Mesenchymal stem cell (in vitro differentiated cells and primary cell): ENCODE measurements at places on chromosomes 6 and 20.

GRCh38 chr6:106138151-106138550 is 52.0 kb downstream of the PRDM1 start:
- no peak overlapping the region for H3K4me3 ChIP-seq
- H3K36me3 ChIP-seq, result no peaks in the 10 kb centered on the region
- DNase-seq, result no peak
- H3K27me3 ChIP-seq, result no peaks in the 10 kb centered on the region
- peaks cover 7% of the 10 kb centered on the region for H3K4me1 ChIP-seq

DNA sequence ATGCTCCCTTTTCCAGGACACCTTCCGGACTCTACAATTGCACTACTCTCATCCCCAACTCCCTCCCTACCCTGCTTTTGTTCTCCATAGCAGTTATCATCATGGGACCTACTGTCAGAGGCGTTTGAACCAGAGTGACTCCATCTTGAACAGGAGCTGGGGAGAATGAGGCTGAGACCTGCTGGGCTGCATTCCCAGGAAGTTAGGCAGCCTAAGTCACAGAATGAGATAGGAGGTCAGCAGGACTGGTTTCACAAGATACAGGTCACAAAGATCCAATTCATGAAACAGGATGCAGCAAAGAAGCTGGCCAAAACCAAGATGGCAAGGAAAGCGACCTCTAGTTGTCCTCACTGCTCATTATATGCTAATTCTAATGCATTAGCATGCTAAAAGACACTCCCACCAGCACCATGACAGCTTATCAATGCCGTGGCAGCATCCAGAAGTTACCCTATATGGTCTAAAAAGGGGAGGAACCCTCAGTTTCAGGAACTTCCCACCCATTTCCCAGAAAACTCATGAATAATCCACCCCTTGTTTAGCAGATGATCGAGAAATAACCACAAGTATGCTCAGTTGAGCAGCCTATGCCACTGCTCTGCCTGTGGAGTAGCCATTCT is 15.6 kb downstream of the SLC13A3 start:
- H3K27me3 ChIP-seq, result peaks cover 11% of the 10 kb centered on the region
- no peak overlapping the region for H3K27ac ChIP-seq
- H3K4me1 ChIP-seq, result no peaks in the 10 kb centered on the region

- DNase-seq, result no peak
- no peaks in the 10 kb centered on the region for H3K4me1 ChIP-seq
- no peaks in the 10 kb centered on the region for H3K36me3 ChIP-seq
- H3K4me3 ChIP-seq, result no peak overlapping the region
Observed at GRCh38 chr6:113076116-113076515, 729.0 kb downstream of the RFPL4B start.

DNA sequence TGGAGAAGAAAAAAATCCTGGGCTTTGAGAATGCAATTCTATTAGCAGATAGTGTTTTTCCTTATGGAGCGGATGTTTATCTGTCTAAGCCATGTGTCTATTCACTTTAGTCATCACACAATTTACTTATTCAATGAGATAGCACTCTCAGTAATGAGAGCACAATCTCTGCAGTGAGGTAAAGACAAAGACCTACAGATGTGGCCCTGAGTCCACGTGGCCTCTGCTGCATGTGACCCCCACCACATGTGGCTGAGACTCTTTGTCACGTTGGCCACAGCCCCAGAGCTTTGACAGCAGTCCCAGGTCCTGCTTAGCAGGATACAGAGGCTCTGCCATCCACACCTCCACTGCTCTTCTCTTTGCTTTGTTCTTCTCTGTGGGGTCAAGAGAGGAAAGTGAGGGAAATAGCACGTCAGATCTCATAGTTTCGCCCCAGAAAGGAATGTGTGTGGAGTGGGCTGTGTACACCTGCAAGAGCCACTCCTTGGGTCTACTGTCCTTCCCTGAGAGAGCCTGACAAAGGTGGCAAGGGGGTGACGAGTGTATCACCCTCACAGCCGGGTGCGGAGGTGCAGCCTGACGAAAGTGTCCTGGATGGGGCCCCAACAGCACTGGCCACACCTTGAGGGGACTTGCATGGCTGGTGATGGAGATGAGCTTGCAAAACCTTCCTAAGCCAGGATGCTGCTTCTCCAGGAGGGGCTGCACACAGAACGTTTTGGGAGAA is 40.7 kb downstream of the ZNF831 start:
- H3K4me3 ChIP-seq, result no peak overlapping the region
- no peak overlapping the region for H3K27ac ChIP-seq
- H3K27me3 ChIP-seq, result no peaks in the 10 kb centered on the region
- DNase-seq, result no peak
- no peaks in the 10 kb centered on the region for H3K36me3 ChIP-seq

DNA sequence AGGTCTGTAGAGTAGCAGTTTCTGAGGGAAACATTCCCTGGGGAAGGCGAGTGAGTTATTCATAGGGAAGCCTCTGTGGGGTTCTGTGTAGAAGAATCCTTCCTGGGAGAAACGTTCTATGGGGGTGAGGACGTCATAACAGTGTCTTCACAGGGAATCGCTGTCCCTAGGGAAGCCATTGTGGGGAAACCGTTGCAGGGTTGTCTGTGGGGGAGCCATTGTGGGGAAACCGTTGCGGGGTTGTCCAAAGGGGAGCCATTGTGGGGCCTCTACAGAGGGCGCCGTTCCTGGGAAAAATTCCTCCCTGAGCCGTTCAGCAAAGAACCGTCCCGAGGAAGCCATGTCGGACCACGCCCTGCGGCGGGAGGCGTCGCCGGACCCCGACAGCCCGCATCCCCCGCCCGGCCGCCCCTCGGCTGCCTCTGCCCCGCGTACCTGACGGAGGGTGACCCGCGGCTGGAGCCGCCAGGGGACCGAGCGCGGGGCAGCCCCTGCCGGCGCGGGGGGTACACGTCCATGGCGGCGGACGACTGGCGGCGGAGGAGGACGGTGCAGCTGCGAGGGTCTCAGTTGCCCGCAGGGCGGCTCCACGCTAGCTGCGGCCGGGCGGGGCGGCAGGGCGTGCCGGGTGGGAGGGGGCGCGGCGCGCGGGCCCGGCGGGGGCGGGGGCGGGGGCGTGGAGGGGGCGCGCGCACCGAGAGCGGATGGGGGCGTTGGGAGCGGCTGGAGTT is at the start of gene DNAAF9:
Gene DNAAF9, minus strand, starts transcription at position 630 of the 731 bp plus-strand sequence. Its CDS starts 112 bp downstream, at position 518.
- H3K27ac ChIP-seq, result peak within 1 kb of the TSS; percentile 83
- peaks cover 3% of the 10 kb centered on the region for H3K4me1 ChIP-seq
- no peaks in the 10 kb centered on the region for H3K27me3 ChIP-seq

GRCh38 chr20:47124181-47124717 is 229.6 kb downstream of the EYA2 start:
- no peaks in the 10 kb centered on the region for H3K36me3 ChIP-seq
- no peaks in the 10 kb centered on the region for H3K27me3 ChIP-seq
- DNase-seq, result no peak
- peak overlapping the region; percentile 66 for H3K27ac ChIP-seq
- no peak overlapping the region for H3K4me3 ChIP-seq

DNA sequence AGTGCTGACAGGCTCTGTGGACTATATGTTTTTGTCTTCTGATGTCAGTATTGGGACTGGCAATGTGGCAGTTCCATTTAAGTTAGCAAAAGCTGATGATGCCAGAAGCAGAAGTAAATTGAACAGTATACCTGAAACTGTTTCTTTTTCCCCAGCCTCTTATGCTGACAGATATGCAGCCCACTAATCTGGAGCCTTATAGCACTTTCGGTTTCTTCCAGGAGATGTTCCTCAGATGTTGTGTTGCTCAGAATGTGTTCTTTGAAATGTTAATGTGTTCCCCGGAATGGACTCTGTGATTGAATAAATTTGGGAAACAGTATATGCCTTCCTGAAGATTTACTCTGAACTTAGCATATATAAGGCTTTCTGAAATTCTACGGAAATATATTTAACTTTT is 80.7 kb upstream of the MRAP2 start:
- H3K27me3 ChIP-seq, result no peaks in the 10 kb centered on the region
- H3K4me3 ChIP-seq, result peak overlapping the region; percentile 45
- peaks cover 19% of the 10 kb centered on the region for H3K36me3 ChIP-seq
- no peaks in the 10 kb centered on the region for H3K4me1 ChIP-seq
- peak; percentile 6 for DNase-seq
- no peak overlapping the region for H3K27ac ChIP-seq

DNA sequence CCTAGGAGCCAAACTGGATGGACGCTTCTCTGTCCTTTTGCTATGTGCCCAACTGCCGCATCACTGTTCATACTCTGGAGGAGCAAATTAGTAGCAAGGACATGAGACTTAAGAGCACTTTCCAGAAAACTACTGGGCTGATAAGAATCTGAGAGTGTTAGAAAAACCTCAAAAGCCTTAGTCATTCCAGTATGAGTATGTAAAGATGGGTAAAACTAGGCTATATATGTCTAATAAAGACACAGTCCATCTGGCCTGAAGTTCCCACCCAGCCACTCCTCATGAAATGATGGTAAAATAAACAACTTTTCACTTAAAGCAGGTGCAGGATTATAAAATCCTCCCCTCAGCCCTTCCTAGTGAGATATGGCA is 30.6 kb downstream of the SHLD1 start:
- H3K4me1 ChIP-seq, result peaks cover 2% of the 10 kb centered on the region
- H3K36me3 ChIP-seq, result no peaks in the 10 kb centered on the region
- no peak overlapping the region for H3K27ac ChIP-seq
- no peaks in the 10 kb centered on the region for H3K27me3 ChIP-seq
- no peak overlapping the region for H3K4me3 ChIP-seq

DNA sequence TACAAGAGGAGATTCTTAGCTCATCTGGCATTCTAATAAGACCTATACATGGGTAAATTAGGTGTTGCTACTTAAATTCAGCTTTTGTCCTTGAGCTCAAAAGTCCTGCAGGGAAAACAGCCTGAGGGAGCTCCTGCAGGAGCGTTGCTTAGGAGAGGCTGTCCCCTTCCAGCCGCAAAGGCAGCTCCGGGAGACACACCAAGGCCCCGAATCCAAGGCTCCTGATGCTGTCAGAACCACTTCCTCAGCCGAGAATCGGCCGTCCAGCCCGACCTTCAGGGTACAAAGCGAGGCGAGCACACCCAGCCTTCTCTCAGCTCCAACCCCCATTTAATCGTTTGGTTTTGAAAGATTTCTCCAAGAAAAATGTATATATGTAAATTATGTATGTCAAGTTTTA is 87.0 kb downstream of the DACT2 start:
- H3K36me3 ChIP-seq, result no peaks in the 10 kb centered on the region
- no peaks in the 10 kb centered on the region for H3K4me1 ChIP-seq

GRCh38 chr6:121934451-121934850 is 465.0 kb upstream of the HSF2 start:
- H3K4me1 ChIP-seq, result peaks cover 2% of the 10 kb centered on the region
- DNase-seq, result no peak
- H3K27ac ChIP-seq, result no peak overlapping the region
- no peaks in the 10 kb centered on the region for H3K36me3 ChIP-seq
- H3K4me3 ChIP-seq, result no peak overlapping the region

GRCh38 chr6:110114004-110114403 is 65.5 kb downstream of the WASF1 start:
- no peaks in the 10 kb centered on the region for H3K27me3 ChIP-seq
- H3K27ac ChIP-seq, result no peak overlapping the region
- peaks cover 15% of the 10 kb centered on the region for H3K36me3 ChIP-seq
- H3K4me1 ChIP-seq, result no peaks in the 10 kb centered on the region
- no peak for DNase-seq

DNA sequence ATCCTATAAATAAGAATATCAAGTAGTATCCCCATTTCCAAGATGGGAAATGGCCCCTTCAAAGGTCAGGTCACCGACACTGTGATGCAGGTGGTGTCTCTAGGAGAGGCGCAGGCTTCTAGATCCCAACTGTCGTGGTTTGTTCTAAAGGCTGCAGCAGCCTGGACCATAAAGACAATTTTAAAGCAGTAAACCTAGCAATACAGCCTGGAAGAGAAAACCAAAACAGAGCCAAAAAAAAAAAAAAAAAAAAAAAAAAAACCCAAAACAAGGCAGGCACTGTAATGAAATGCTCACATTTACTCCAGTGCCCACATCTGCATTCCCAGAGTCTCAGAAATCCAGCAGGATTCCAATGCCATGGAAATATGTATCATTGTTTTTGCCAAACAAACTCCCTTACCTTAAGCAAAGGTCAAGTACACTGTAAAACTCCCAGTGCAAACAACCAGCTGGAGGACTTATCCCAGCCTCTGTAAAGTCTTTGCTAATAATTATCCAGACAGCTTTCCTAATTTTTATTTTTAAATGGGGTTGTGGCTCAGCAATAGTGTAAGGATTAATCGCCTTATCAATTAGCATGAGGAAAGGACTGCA is 98.2 kb downstream of the PSMG4 start:
- H3K36me3 ChIP-seq, result peaks cover 12% of the 10 kb centered on the region
- no peak overlapping the region for H3K27ac ChIP-seq
- no peak for DNase-seq
- no peak overlapping the region for H3K4me3 ChIP-seq
- H3K4me1 ChIP-seq, result peaks cover 4% of the 10 kb centered on the region
- H3K27me3 ChIP-seq, result no peaks in the 10 kb centered on the region

DNA sequence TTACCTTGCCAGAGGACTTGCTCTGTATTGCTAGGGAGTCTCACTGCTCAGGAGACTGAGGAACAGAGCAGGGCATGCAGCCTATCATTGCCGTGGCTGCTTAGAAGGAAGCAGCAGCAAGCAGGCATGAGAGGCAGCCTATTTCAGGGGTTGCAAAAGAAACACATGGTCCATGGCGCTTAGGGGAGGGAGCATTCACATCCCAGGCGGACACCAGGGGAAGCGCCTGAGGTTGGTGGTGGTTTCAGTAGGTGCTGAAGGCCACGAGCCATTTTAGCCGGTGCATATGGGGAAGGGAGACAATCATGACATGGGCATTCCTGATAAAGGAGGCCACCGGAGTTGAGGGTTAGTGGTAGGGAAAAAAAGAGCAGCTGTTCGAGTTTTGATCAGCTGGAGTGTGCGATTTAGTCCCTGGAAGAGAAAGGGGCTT is 20.9 kb downstream of the FARS2 start:
- no peak overlapping the region for H3K4me3 ChIP-seq
- no peaks in the 10 kb centered on the region for H3K36me3 ChIP-seq
- H3K27me3 ChIP-seq, result no peaks in the 10 kb centered on the region
- no peak for DNase-seq
- H3K27ac ChIP-seq, result no peak overlapping the region

- no peaks in the 10 kb centered on the region for H3K36me3 ChIP-seq
- peak overlapping the region; percentile 87 for H3K27ac ChIP-seq
- DNase-seq, result peak; percentile 51
- no peaks in the 10 kb centered on the region for H3K27me3 ChIP-seq
- no peak overlapping the region for H3K4me3 ChIP-seq
Observed at GRCh38 chr6:45654673-45655072, 276.9 kb upstream of the SUPT3H start.

GRCh38 chr6:29705389-29706231 is 17.6 kb upstream of the HLA-F start:
- H3K27me3 ChIP-seq, result peaks cover 63% of the 10 kb centered on the region
- H3K4me1 ChIP-seq, result no peaks in the 10 kb centered on the region

DNA sequence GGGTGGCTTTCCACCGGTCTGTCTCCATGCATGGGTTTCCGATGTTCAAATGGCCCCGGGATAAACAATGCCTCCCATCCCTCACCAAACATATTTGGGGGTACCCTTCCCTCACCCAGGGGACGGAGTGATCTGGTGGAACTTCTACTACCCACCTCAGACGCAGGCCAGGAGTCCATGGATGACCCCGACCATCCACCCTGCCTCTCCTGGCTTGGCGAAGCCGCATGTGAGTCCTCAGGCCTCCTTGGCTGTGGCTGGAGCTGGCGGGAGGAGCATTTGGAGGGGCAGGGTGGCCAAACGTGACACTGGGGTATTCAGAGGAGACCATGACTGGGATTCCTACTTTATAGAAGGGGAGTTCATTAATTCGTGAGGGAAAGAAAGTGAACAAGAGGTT is 45.9 kb upstream of the FRMD1 start:
- DNase-seq, result no peak
- H3K4me1 ChIP-seq, result peaks cover 3% of the 10 kb centered on the region
- H3K4me3 ChIP-seq, result no peak overlapping the region
- H3K27me3 ChIP-seq, result peaks cover 33% of the 10 kb centered on the region
- no peak overlapping the region for H3K27ac ChIP-seq

GRCh38 chr6:158826819-158827501 is 7.8 kb upstream of the EZR start:
- no peak overlapping the region for H3K27ac ChIP-seq
- H3K4me3 ChIP-seq, result no peak overlapping the region
- no peaks in the 10 kb centered on the region for H3K4me1 ChIP-seq
- DNase-seq, result no peak
